Lower lobe of right lung (tissue), 2 donors: ENCODE measurements at places on chromosomes 4 and X.
A peak's percentile ranks its signal among the peaks of the same experiment; 100 is the strongest.

DNA sequence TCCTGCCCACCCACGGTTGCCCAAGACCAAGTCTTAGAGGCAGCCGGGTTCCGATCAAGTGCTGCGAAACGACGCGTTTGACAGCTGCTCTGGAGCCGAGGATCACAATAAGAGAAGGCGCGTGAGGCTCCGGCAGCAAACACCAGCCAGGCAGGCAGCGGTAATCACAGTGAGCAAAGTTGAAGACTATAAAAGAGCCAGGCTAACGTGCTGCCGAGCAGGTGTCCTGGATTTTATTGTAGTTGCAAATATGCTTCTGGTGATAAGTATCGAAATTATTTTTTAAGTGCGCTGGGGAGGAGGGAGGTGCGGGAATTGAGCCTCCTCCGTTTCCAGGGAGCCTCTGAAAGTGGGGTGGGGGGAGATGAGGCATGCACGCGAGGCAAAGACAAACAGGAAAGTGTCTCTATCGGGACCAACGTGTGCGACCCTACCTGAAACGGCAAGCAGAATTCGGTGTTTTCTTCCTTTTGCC lies 590 bp downstream of the GABRA2 start:
- H3K27ac ChIP-seq, result no peak overlapping the region
- no peak for DNase-seq
- H3K4me3 ChIP-seq, result peak overlapping the region; percentile 17
- peaks cover 4% of the 10 kb centered on the region for H3K4me1 ChIP-seq
- peaks cover 30% of the 10 kb centered on the region for H3K27me3 ChIP-seq
- no peaks in the 10 kb centered on the region for H3K36me3 ChIP-seq

GRCh38 chrX:45758738-45759397 lies 558.2 kb upstream of the DIPK2B start:
- peak overlapping the region; percentile 56 for H3K27ac ChIP-seq
- H3K27me3 ChIP-seq, result no peaks in the 10 kb centered on the region
- no peak for DNase-seq
- peaks cover 35% of the 10 kb centered on the region for H3K4me1 ChIP-seq
- no peaks in the 10 kb centered on the region for H3K36me3 ChIP-seq

DNA sequence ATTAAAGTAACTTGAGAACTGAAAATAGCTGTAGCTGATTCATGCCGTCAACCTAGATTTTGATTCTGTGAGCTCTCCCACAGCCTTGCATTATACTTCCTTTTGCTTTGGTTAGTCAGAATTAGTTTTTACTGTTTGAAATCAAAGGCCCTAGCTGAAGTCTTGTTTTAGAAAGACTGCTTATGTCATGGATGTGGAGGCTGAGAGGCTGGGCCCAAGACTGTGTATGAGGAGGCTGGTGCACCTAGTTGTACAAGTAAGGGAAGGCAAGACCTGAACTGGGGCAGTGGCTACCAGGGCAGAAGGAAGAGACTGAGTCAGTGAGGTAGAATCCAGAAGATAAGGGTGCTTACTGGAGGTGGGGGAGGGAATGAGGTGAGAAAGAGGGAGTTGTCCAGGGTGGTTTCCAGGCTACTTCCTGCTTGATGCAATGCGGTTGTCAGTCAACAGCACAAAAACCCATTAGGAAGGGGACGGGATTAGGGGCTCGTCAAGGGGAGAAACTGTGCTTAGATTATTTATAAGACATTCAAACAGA lies 76.2 kb upstream of the PAGE3 start:
- no peak overlapping the region for H3K4me3 ChIP-seq
- no peak for DNase-seq
- no peak overlapping the region for H3K27ac ChIP-seq
- H3K36me3 ChIP-seq, result no peaks in the 10 kb centered on the region
- H3K27me3 ChIP-seq, result no peaks in the 10 kb centered on the region

- no peak overlapping the region for H3K27ac ChIP-seq
- no peaks in the 10 kb centered on the region for H3K27me3 ChIP-seq
- H3K36me3 ChIP-seq, result no peaks in the 10 kb centered on the region
- no peak for DNase-seq
- H3K4me3 ChIP-seq, result no peak overlapping the region
- H3K4me1 ChIP-seq, result no peaks in the 10 kb centered on the region
Observed at GRCh38 chr4:46329118-46329976, 60.6 kb downstream of the GABRA2 start.

GRCh38 chr4:12949719-12950490 lies 534.2 kb downstream of the RAB28 start:
- no peak for DNase-seq
- no peaks in the 10 kb centered on the region for H3K4me1 ChIP-seq
- no peak overlapping the region for H3K27ac ChIP-seq
- H3K4me3 ChIP-seq, result no peak overlapping the region

DNA sequence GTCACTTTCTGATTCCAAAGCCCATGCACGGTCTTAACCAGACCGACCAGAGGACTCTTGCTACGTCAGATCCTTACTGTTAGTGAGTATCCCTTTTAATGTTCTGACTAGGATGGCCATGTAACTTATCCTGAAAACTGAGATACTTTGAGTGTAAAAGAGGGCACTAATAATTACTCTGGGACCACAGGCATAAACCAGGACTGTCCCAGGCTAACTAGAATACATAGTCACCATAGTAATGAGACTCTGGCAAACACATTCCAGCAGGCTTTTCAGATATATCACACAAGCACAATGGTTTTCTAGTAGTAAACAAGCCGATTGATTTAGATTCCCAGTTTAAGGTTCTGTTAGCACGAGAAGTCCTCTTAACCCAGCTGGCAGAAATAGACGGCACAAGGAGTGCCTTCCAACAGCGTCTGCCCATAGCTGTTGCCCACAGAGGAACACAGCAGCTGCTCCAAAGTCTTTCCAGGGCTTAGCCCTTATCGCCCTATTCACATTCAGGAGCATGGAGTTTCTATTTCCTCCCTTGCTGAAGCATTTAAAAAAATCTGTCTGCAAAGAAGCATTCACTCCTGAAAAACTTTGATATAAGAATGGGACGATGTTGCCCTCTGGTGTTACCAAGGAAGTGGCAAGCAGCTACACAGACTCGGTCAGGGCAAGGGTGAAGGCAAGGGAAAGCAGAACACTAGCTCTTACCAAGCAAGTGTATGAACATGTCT lies 92.4 kb downstream of the CXCL13 start:
- H3K27me3 ChIP-seq, result no peaks in the 10 kb centered on the region
- H3K27ac ChIP-seq, result no peak overlapping the region
- H3K4me1 ChIP-seq, result no peaks in the 10 kb centered on the region
- no peak overlapping the region for H3K4me3 ChIP-seq

DNA sequence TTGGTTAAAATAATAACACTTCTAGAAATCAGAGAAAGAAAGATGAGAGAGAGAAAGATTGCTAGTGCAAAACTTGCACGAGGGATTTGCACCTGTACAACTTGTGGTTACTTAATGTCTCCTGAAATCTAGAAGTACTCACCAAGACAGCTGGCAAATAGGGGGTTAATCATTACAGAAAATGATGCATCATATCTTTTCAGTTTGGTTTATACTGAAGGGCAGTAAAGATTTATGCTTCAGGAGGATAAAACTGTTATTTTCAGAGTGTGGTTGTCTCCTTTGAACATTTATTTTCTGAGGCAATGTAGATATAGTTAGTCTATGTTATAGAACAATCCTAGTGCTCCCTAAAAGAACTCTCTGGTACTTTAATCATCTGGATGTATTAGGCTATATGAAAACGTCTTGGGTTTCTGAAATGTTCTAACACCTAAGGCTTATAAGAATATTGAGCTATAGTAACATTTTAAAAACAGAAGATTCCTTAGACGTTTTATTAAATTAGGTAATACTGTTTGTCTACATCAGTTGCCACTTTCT lies 13.3 kb downstream of the ATOH1 start:
- no peak overlapping the region for H3K4me3 ChIP-seq
- no peaks in the 10 kb centered on the region for H3K4me1 ChIP-seq
- no peaks in the 10 kb centered on the region for H3K36me3 ChIP-seq
- no peaks in the 10 kb centered on the region for H3K27me3 ChIP-seq
- H3K27ac ChIP-seq, result no peak overlapping the region
